ENCODE measurements at places on chromosomes 1 and 21.
A peak's percentile ranks its signal among the peaks of the same experiment; 100 is the strongest.

- DNase-seq = peak; percentile 42
These were observed 23.0 kb upstream of the ZBTB40 start for GRCh38 chr1:22428672-22429071.

GRCh38 chr1:238439511-238439910 lies 548.8 kb upstream of the ZP4 start:
- no peak for DNase-seq

DNA sequence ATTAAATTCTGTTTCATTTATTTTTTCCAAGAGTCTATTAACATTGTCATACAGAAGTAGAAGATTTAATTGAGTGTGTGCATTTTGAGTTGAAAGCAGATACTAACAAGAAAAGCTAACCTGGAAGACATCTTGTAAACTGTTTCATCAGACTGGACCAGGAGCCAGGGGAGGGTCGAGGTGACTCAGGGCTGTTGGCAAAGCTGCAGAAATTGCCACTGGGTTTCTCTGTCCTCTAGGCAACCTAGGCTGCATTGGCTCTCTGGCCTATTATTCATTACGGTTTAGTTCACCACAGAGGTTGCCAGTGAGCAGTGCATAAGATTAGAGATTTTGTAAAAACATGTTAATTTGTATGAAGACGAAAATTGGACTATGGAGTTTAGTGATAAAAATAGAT lies 27.5 kb downstream of the ERG start:
- DNase-seq = no peak

- no peak for DNase-seq
These were observed 48.8 kb upstream of the KCNH1 start for GRCh38 chr1:211182746-211183145.

- DNase-seq = no peak
These were observed 37.3 kb upstream of the F3 start for GRCh38 chr1:94578856-94579255.

- no peak for DNase-seq
These were observed 62.5 kb upstream of the DMRTB1 start for GRCh38 chr1:53396573-53397268.

DNA sequence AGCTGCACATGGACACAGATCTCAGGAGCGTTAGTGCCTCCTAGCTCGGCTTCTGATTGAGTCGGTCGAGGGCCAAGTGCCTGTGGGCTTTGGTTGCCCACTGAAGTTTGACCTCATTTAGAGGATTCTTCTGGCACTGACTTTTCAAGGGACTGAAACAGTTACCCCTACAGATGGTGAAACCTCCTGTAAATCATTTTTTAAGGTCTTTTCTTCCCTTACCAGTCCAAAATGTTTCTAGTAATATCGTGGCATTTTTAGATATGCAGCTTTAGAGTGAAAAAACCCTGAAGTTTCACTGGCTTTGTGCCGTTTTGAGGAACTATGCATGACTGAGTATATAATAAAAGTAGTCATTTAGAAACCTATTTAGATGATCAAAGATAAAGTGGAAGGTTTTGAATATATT lies 34.7 kb upstream of the L1TD1 start:
- DNase-seq = peak; percentile 11

- no peak for DNase-seq
These were observed 2.1 kb downstream of the CNTN2 start for GRCh38 chr1:205045146-205045545.

- DNase-seq = no peak
These were observed 255.9 kb downstream of the FAF1 start for GRCh38 chr1:50704126-50704525.

- no peak for DNase-seq
These were observed 139.8 kb downstream of the ADSS2 start for GRCh38 chr1:244311784-244312532.

DNA sequence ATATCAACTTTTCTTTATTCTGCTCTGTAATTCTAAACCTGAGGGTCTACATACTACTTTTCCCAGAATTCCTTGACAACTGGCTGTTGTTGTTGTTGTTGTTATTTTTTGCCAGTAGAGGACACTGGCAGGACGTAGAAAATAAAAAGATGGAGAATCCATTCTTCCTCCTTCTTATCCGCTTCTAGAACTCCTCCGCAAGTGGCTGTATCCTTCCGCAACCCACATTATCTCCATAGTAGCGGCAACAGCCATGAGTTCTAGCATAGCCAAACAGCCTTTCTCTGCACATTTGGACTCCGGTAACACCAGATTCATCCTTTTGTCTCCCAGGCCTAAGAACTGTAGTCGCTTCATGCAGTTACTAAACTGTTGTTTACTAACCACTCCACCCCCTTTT lies 91.1 kb upstream of the CACHD1 start:
- DNase-seq = no peak

GRCh38 chr1:89833183-89834082 lies 12.6 kb downstream of the LRRC8D start:
- no peak for DNase-seq

GRCh38 chr1:12566484-12567287 lies 51.3 kb downstream of the DHRS3 start:
- no peak for DNase-seq

DNA sequence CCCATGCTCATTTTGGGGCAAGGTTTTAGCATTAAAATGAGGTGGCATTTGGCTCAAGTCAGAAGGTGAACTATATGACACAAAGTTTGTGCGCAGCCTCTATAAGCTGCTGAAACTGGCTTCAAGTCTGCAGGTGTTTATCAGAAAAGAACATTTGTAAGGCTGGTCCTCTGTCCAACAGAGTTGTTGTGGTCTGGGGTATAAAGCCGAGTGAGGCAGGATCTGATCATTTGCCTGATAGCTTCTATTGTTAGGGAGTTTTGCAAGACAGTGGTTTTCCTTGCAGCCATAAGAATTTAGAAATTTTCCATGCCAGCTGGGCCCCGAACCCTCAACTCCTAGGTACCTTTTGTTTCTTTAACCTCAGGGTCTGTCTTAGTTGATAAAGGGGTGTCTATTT lies 130.8 kb downstream of the PGBD5 start:
- no peak for DNase-seq

DNA sequence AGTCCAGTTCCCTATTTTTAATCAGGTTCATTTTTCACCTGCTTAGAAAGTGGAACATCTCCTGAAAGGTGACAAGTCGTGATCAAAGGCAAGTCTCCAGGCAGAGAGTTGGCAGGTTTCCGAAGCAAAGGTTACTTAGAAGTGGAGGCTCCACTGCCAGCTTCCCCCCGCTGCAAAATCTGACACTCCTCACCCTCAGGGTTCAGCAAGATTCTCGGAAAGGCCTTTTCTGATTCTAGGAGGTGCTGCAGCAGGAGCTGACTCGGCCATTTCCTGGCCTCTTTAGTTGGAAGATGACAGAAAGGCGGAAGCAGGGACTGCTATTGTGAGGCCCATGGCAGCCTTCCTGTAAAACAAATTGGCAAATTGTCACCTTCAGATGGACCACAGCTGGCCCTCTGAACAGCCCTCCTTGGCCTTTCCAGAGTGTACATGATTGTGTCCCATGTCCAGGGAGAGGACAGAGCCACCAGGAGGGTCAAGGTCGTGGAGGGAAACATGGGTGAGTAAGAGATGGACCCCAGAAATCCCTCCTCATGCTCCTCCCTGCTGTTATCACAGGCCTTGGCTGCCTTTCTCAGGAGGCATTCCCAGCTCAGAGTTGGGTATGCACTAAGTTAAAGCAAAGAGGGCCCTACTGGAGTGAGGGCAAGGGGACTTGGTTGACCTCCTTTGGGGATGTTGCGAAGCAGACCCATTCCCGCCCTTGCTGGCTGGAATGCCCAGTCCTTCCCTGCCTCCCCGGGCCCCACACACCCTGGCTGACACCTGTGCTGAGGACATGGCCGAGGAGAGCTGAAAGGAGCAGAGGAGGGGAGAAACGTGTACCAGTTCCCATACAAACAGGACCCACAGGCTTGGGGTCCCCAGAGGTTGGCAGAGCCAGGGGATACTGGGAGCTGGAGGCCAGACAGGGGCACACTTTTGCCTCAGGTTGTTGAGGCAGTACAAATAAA lies 115.5 kb upstream of the IRF2BP2 start:
- DNase-seq = no peak

DNA sequence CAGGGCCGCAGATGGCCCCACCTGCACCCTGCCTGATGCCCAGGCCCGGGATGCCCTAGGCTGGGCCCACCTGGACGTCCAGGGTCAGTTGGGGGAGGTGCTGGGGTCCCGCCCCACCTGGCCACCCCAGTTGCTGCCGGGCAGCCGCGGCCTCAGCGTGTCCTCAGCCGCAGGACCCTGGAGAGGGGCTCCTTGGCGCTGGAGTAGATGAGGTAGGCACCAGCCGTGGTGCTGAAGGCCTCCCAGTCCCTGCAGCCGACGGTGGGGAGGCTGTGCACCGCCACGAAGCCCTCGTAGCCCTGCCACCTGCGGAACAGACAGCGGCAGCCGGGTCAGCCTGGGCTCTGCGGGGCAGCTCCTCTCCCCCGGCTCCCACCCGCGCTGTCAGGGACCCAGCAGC lies 40.4 kb downstream of the KRTAP10-1 start:
- DNase-seq = no peak

DNA sequence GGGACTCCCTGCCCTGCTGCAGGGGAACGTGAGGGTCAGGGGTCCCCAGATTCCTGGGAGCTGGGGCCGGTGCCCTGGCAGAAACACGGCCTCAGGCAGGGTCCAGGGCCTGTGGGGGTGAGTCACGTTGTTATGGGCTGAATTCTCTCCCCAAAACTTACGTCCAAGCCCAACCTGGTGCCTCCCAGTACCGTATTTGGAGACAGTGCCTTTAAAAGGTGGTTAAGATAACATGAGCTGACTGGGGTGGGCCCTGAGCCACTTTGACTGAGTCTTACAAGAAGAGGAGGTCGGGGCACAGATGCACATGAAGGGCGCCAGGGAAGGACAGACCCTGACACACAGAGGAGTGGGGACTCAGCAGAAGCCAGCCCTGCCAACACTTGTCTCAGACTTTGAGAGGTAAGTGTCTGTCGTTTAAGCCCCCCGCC lies 99.9 kb downstream of the WDR4 start:
- no peak for DNase-seq

GRCh38 chr1:169601096-169601881 lies 15.0 kb upstream of the F5 start:
- DNase-seq = no peak

GRCh38 chr1:158071138-158071537 lies 77.7 kb downstream of the KIRREL1 start:
- no peak for DNase-seq

- DNase-seq = no peak
These were observed 1.6 kb upstream of the ANKRD65 start for GRCh38 chr1:1422465-1423244.

DNA sequence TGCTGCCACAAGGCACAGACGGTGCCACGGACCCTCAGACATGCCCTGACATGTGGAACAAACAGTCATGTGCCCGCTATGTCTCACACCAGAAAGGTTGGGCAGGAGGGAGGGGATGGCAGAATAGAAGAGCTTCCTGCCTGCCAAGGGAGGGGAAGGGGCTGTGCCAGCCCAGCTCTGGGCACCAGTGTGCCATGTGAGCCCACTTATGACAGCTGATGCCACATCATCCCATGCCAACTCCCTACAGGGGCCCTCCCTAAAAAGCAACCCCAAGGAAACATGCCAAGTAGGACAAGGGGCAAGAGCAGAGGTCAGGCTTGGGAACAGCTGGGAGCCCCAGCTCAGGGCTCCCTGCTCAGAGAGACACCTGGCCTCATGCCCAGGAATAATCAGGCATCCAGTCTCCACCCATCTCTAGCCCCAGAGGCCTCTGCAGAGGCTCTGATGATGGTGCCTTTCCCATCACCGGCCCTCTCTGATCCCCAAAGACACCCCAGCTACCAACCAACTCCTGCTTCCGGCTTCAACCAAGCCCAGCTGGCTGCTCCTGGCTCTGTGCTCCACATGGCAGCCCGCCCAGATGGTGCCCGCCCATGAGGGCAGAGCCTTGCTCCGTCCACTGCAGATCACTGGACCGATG lies 10.3 kb downstream of the ADGRB2 start:
- no peak for DNase-seq

GRCh38 chr1:58395355-58395754 lies 151.2 kb downstream of the OMA1 start:
- DNase-seq = no peak

DNA sequence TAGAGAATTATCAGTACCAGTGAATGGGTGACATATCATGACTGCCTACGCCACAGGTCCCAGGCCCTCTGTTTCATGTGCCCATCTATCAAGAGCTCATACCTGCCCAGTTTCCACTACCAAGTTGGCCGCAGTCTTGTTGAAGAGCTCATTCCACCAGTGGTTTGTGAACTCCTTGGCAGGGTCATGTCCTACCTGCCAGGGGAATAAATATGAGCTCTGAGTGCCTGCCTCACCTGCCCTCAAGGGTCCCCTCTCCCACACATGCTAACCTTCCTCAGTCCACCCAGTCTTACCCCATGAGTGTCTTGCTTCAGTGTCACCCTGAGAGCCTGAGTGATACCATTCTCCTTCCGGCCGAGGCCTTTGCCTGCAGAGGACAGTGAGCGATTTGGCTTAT lies 3.2 kb downstream of the GPATCH4 start:
- DNase-seq = no peak

- DNase-seq = no peak
These were observed 33.8 kb downstream of the STIL start for GRCh38 chr1:47280142-47280541.

- no peak for DNase-seq
These were observed 30.5 kb upstream of the FGGY start for GRCh38 chr1:59266180-59266926.

DNA sequence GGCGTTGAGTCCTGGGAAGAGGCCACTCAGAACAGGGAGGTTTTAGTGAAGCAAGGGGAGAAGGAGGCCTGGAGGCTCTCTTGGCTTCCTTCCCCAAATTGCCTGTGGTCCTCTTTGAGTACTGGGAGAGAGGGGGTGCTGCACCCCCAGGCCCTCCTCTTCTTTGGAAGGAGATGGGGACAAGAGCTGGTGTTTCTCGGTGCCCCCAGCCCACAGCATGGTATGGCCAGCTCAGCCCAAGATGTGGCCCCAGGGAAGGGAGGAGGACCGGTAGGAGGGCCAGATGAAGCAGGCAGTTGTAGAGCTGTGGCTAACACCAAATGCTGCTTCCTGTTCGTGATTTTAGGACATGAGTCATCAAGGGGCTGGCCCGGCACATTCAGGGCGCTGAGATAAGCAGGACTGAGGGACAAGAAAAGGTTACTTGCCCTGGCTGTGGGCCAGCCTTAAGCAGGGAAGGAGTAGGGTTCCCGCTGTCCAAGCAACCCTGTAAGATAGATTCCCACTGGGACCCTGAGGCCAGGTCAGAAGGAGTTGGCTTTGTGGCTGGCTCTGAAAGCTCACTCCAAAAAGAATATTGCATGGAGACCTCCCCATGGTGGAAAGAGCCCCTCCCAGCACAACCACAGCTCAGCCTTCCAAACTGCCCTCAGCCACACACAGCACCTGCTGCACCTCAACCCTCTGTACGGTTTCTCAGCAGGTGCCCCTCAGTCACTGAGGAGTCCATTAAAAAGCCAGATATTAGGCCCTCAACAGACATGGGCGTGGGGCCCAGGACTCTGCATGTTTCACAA lies 4.9 kb upstream of the TNFRSF1B start:
- DNase-seq = peak; percentile 76

- DNase-seq = no peak
These were observed 2.3 kb downstream of the AGPAT3 start for GRCh38 chr21:43867332-43867703.

DNA sequence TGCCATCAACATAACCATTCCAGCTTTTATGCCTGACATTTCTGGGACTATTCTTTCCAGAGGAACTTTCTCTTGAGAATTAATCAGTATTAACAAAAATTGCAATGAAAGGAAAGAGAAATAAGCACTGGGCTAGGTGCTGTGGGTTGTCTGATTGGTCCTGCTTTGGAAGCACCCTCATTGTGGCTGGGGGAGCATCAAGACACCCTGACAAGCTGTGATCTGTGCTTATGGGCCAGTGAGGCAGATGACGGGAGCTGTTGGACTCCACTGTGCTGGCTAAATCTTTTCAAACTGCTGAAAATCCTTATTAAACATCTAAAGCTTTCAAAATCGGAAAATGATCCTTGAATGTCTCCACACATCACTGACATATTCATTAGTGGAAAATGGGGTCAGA lies 20.0 kb downstream of the UBASH3A start:
- no peak for DNase-seq

All from GM18507 (cell line).